Activated T-cell treated with anti-CD3 and anti-CD28 coated beads, Interleukin-2, amount 50 U/mL, for 72 hours (primary cell): ENCODE measurements at places on chromosomes 2 and 18. TPM values are rescaled to one million over a fixed set of nuclear protein-coding genes. Genes with fewer than 3 reads are reported as not detected.

DNA sequence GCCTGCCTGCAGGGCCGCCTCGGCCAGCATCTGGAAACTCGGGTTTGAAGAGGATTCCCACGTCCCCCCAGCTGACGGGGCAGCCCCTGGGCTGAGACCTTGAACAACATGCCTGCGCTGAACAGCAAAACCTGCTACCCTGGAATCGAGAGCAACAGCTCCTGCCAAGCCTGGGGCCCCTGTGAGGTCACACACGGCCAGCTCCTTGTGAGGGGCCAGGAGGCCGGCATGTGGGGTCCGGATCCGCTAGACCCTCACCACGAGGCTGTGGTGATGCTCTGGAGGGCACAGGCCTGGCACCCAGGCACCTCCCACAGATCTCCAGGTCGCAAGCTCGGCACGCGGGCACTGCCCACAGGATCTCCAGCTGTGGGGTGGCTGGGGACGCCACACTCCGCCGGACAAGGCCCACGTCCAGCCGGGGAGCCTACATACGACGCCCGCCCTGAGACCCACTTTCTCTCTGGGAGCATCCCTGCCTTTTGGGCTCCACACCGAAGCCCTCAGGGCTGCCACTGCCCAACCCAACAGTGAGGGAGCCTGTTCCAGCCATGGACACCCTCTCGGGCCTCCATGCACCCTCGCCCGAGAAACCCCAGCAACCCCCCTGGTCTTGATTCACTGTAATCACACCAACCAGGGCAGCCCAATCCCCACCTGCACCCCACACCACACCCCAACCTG is 34.1 kb downstream of the SLC66A2 start:
- no peak for DNase-seq

DNA sequence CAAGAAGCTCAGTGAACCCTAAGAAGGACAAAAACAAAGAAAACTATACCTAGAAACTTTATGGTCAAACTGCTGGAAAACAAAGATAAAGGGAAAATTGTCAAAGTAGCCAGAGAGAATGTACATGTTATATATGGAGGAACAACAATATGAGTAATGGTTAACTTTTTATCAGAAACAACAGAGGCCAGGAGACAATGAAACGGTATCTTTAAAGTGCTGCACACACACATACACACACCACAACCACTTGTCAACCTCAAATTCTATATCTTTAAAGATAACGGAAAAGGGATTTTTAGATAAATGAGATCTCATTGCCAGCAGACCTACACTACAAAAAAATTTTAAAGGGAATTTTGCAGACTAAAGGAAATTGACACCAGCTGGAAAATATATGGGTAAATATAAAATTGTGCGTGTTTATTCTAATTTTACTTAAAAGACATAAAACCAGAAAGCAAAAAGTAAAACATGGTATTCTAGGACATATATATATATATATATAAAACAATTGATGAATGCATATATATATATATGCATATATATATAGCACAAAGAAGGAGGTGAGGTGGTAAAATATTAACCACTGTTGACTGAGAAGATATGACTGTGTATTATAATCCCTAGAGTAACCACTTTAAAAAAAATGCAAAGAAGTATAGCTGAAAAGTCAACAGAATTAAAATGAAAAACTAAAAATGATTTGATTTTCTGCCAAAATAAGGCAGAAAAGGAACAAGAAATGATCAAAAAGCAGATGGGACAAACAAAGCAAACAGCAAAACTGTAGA is 172.0 kb downstream of the SRBD1 start:
- DNase-seq: no peak

Gene KLHL41
- total RNA-seq: 0.34 TPM

GRCh38 chr2:112784199-112785189 is at the start of gene IL1A:
TSS of gene IL1A (minus strand) at chr2:112784493. CDS start at chr2:112783770, 723 bp downstream.
- DNase-seq: no peak

GRCh38 chr18:31301201-31301655 is 16.7 kb upstream of the DSG1 start:
- DNase-seq: no peak
